LHCN-M2 (cell line): ENCODE measurements at places on chromosomes 4 and X. TPM values are rescaled to one million over a fixed set of nuclear protein-coding genes. Genes with fewer than 3 reads are reported as not detected.

DNA sequence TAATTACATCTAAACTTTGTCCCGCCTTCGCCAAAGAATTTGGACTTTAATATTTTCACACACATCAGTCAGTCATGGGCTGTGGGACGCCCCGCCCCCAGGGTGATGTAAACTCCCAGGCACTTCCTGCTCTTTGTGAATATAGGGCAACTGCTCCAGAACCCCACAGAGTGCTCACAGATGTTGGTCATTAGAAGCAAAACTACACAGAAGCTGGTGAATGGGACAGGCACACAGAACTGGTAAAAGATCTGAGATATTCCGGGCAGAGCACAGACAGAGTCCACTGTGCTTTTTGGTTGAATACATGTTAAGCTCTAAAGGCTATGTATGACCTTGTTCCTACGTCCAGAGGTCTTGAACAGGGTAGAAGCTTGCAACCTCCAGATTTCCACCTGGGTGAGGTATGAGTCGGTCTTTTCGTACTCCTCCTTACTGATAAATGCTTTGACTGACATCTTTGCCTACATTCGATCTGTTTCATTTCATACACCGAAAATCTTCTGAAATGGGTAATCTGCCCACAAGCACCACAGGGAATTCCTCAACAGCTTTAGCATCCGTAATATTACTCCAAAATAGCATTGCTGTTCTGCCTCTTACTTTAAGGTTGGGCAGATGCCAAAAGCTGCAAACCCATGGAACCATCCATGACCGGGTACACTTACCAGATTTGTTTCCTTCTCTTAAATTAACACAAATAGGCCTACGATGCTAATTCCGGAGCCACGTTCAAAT is 144.6 kb downstream of the AMELX start:
- DNase-seq, result peak; percentile 78

GRCh38 chrX:99078301-99078700 is 1331.8 kb downstream of the PCDH19 start:
- DNase-seq, result no peak

DNA sequence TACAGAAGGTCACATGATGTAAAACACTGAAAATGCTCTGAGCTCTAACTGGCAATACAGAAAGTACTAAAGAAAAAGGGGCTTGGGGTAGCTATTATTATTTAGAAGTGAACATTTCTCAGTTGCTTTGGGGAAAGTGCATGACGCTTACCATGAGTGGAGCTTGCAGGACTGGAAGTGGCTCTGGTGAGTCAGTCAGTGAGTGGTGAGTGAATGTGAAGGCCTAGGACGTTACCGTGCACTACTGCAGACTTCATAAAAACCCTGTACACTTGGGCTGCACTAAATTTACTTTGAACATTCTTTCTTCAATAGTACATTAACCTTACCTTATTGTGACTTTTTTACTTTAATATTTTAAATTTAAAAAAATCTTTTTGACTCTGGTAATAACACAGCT is 89.3 kb upstream of the ENPP6 start:
- DNase-seq, result peak; percentile 9

DNA sequence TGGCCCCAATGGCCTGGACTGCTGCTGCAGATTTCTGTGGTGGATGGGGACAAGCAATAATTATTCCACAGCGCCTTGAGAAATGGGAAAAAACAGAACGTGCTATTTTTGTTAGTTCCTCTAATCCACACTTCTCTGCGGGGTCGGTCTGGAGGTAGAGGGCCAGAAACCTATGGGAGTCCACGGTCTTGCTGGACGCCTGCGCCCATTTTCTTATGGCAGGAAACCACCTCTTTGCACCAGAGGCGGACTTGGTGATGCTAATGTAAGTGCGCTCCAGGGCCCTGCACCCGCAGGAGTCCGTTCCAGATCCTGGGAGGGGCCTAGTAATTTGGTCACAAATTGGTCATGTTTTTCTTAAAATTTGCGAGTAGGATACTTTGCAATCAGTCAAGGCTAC is 25.9 kb upstream of the CLDN24 start:
- DNase-seq, result no peak

- DNase-seq, result no peak
Measured at GRCh38 chrX:136626891-136627290, 21.1 kb upstream of the CD40LG start.

DNA sequence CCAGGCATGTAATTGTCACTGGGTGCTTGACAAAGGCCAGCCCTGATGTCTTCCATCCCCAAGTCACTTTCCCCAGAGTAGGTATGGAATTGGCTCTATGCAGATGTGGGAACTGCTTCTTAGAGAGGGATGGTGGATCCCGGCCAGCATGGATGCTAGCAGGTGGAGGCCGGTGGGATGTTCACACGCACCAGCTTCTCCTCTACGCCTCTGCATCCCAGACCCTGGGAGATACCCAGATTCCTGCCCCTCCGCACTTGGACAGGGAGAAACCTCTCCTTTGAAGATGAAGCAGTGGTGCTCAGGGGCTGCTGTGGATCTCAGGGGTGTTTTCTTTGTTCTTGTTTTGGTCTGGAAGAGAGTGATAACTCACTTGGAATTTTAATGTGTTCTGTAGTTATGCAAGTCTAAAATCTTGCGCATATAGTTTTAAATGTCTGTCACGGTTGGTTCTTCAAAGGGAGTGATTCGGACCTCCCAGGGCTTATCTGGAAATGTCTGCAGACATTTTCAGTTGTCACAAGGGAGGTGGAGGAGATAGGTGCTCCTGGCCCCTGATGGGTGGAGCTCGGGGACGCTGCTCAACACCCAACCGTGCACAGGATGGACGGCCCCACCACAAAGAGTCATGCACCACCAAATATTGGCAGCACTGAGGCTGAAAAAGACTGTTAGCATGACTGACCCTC is 308.0 kb downstream of the DHRSX start:
- no peak for DNase-seq

DNA sequence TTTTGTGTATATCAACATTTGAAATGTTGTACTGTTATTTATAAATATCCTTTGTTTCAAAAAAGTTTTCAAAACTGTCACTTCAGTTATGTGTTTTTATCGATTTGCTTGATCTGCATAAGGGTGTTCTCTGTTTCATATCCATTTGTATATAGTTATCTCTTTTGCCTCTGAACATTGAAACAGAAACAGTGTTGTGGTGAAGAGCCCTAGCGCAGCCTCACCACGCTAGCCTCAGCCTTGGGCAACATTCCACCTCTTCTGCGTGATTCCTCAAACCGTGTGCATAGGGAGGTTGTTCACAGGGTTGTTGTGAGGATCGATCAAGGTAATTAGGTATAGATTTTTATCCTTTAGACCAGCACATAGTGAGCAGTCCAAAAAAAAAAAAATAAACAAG is 287.0 kb upstream of the GALNT7 start:
- DNase-seq, result no peak

DNA sequence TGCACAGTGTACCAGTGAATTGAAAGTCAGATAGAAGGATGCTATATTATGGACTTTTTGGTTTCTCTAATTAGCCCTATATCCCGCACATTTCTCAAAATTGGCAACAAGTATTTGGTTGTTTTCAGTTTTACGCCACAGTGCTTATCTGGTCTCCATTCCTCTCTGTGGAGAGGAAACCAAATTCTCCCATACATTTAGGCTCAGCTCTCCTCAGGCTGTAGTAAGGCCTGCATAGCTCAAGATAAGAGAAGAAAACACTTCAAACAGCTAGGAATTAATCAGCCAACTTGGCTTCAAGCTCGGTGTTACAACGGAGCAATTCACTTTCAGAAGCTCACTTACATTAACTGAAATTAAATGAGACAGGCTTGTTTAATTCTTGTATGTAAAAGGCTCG is 263.2 kb downstream of the PDHA2 start:
- no peak for DNase-seq

Gene AADAT
- total RNA-seq, result 9.0 and 9.3 TPM in 2 replicates
